ENCODE measurements at places on chromosomes 2 and 18.

GRCh38 chr2:41764131-41764530, 283.7 kb upstream of the PKDCC start:
- DNase-seq, result no peak

- DNase-seq, result no peak
Observed at GRCh38 chr2:129872446-129872845, 107.0 kb upstream of the RAB6C start.

DNA sequence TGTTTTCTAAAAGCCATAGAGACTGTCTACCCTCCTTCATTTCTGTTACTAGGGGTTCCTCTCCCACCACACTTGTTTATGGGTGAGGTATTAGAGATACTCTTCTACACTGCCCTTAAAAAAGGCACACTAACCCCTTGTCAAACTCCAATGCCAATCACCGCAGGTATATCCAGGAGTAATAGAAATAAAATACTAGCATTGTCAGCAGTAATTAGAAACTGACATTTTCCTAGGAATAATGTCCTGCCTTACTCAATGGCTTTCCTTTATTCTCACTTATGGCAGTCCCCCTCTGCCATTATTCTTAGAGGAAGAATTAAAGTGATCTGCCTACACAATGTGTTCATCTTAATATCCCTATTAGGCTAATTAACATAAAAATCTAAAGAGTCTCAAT, 5.0 kb upstream of the BUB1 start:
- no peak for DNase-seq

GRCh38 chr2:97932975-97933662, 62.6 kb downstream of the TMEM131 start:
- no peak for DNase-seq

GRCh38 chr2:23669413-23670244, 257.3 kb downstream of the ATAD2B start:
- DNase-seq, result no peak

GRCh38 chr2:100427627-100428258, 10.3 kb upstream of the CHST10 start:
- peak; percentile 58 for DNase-seq

- DNase-seq, result no peak
Observed at GRCh38 chr2:128625421-128625820, 306.8 kb upstream of the HS6ST1 start.

- no peak for DNase-seq
Observed at GRCh38 chr2:74575320-74575719, 20.8 kb downstream of the DOK1 start.

GRCh38 chr2:100971221-100971620, 30.9 kb upstream of the RPL31 start:
- no peak for DNase-seq

DNA sequence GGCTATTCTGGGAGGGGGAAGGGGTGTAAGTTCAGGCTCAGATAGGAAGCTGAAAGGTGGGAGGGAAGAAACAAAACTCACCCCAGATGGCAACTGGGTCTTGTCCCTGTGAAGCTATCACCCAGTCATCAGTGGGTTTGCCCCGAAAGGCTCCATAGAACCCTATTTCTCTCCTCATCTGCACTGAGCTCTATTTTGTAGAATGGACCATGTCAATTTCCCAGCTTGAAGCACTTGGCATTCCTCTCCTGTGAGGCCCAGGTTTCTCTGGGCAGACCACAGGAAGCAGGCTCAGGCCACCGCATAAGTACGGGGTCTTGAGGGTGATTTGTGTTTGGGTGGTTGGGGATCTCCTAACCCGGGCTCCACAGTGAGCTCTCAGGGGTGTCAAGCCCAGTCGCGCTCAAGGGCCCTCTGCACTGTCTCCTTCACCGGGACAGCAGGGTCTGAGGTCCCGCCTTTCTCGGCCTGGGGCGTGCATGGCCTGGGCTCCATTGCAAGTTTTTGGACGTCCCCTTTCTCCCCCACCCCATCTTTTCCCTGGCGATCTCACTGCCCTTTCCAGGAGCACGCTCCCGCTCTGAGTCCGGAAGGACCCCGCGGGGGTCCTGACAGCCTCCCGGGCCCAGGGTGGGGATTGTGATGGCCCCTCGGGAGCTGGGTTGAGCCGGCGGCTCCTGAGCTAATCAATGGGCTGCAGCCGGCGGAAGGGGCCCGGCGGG, 27.3 kb upstream of the NOTO start:
- DNase-seq, result no peak

GRCh38 chr18:11113937-11114336, 35.4 kb downstream of the PIEZO2 start:
- no peak for DNase-seq

DNA sequence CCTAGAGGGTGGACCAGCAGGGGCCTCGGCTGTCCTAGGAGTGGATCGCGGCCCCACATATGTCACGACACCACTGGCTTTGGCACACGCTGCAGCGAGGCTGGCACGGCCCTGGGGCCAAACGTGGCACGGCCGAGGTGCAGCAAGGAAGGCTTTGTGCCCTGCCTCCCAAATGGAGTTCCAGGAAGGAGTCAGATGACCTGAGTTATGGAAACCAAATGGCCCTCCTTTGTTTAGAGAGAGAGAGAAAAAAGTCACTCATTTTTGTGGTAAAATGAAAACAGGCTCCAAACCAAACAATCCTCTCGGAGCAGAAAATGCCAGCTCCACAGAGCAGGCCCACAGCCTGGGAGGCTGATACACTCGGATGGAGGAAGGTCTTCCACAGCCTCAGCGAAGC, 105.6 kb downstream of the ANTXR1 start:
- no peak for DNase-seq

DNA sequence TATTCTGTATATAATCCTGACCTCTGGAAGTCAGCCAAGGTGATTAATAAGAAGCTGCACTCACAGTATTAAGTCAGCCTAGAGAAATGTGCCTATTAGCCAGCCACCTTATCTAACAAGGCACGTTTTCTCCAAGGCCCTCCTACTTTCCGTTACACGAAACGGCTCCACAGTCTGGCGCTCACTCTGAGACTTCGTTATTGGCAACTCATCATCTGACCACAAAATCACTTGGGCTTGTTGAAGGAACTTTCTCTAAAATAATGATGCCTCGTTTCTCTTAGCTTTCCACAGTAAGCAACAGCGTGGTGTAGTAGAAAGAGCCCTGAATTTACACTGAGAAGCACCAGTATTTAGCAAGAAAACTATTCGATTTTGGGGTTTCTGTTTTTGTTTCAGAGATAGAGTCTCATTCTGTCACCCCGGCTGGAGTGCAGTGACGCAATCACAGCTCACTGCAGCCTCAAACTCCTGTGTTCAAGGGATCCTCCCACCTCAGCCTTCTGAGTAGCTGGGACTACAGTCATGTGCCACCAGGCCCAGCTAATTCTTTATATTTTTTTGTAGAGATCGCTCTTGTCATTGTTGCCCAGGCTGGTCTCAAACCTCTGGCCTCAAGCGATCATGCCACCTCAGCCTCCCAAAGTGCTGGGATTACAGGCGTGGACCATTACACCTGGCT, 53.6 kb upstream of the SLC14A1 start:
- no peak for DNase-seq

DNA sequence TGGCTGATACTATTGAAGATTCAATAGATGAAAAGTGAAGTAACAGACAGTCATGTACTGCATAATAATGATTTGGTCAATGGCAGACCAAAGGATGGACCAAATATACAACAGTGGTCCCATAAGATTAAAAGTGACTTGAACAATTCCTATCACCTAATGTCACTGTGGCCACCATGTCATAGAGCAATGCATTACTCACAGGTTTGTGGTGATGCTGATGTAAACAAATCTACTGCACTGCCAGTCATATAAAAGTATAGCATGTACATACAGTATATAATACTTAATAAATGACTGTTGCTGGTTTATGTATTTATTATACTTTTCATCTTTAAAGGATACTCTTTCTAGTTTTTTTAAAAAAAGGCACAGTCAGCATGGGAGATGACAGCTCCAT, 99.9 kb downstream of the USP34 start:
- no peak for DNase-seq

GRCh38 chr2:98426771-98427170, 17.9 kb upstream of the INPP4A start:
- no peak for DNase-seq

Data from activated CD4-positive, alpha-beta T cell treated with anti-CD3 and anti-CD28 coated beads for 24 hours (primary cell).